Stimulated activated CD8-positive, alpha-beta memory T cell treated with anti-CD3 and anti-CD28 coated beads, Interleukin-12 subunit alpha, Interleukin-12 subunit beta, amount 100 ng/mL, for 1 hour (primary cell): ENCODE measurements at places on chromosomes 12 and 14.

- DNase-seq: no peak
These were observed 28.8 kb upstream of the LGR5 start for GRCh38 chr12:71410844-71411243.

DNA sequence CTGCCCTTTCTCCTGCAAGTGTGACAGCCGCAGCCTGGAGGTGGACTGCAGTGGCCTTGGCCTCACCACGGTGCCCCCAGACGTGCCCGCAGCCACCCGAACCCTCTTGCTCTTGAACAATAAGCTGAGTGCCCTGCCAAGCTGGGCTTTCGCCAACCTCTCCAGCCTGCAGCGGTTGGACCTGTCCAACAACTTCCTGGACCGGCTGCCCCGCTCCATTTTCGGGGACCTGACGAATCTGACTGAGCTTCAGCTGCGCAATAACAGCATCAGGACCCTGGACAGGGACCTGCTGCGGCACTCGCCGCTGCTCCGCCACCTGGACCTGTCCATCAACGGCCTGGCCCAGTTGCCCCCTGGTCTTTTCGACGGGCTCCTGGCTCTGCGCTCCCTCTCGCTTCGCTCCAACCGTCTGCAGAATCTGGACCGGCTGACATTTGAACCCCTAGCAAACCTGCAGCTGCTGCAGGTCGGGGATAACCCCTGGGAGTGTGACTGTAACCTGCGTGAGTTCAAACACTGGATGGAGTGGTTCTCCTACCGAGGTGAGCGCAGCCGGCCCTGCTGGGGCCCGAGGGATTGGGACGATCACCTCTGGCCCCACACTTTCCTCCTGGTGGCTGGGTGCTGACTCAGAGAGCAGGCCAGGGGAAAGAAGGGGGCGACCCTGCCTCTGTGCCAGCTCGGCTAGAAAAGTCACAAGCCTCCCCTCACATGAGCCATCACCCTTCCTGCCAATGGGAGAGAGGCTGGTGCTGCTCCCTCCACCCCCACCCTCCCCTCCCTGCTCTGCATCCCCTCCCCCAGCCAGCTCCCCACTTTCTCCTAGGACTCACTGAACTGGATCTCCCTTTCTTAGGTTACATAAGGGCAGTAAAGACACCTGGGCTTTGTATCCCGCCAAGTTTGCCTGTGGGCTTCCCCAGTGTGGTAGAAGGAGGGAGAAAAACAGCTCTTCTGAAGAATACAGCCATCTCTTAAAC lies 10.9 kb downstream of the LRTM2 start:
- no peak for DNase-seq

- no peak for DNase-seq
These were observed 7.7 kb downstream of the CISTR start for GRCh38 chr12:53744130-53744441.

GRCh38 chr12:7496451-7496850 lies 7.1 kb downstream of the CD163 start:
- no peak for DNase-seq
